DMS53 (cell line): ENCODE measurements at places on chromosomes 13 and 19.

GRCh38 chr19:31913103-31913661, 432.2 kb upstream of the ZNF507 start:
- no peak for DNase-seq

- peak; percentile 26 for DNase-seq
Observed at GRCh38 chr19:4130744-4131438, 7.0 kb upstream of the MAP2K2 start.

- DNase-seq, result no peak
Observed at GRCh38 chr13:102702965-102703725, 8.3 kb upstream of the METTL21C start.

GRCh38 chr19:623974-624373, 9.4 kb downstream of the POLRMT start:
- DNase-seq, result no peak

GRCh38 chr13:67063036-67063435, 167.1 kb downstream of the PCDH9 start:
- DNase-seq, result no peak

DNA sequence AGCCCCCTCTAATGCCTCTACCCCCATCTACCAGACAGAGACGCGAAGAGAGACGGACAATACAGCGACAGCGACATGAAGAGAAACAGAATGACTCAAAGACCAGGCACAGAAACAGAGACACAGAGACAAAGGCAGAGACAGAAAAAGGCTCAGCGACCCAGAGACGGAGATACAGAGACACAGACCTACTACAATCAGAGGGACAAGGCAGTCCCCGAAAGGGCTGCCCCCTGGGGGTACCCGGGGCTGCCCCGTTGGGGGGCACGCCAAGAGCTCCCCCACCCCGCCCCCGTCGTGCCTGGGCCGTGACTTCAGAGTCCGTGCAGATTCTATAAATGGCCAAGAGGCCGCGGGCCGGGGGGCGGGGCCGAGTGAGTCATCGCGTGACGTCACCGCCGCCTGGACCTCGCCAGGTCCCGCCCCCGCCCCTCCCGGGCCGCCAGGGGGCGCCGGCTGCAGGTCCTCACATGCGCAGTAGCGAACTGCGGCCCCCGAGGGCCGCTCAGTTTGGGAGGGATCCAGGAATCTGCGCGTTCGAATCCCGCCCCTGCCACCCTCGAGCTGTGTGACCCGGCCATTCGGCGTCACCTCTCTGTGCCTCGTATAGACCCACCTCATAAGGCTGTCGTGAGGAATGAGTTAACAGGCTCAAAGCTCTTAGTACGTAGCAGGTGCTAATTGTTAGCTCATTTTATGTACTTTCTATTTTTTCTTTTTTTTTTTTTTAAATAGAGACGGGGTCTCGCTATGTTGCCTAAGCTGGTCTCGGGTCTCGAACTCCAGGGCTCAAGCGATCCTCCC, 2.7 kb upstream of the CNN1 start:
- peak; percentile 92 for DNase-seq

- no peak for DNase-seq
Observed at GRCh38 chr13:101955764-101956163, 446.1 kb downstream of the FGF14 start.

GRCh38 chr13:99435116-99435515, 66.2 kb upstream of the TM9SF2 start:
- DNase-seq, result no peak

DNA sequence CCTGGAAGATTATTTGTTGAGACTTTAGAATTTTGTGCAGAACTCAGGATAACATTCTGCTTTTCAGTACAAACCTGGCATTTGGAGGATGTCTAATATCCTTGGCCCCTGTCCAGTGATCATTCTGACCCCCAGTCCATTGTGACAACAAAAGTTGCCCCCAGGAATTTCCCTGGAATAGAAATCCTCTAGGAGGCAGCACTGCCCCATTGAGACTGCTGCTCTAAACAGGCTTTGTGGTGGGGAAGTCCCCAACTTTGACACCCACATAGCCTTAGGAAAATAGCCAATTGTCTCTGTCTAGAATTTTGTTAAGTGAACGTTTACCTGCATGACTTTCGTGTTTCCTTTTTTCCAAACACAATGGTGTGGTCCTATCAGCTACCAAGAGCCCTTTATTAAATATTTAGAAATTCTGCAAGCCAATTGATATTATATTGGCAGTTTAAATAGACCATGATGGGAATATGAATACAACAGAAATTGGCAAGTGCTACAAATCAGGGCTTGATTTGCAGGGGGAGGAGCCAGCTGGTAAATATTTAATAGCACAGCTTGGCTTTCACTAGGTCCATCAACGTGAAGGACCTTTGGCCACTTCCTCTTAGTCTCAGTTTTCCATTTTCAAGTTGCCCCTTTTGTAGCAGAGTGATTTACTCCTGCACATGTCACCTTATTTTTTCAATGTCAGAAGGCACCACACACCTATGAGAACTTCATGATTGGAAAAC, 451.7 kb downstream of the EFNB2 start:
- peak; percentile 52 for DNase-seq

- DNase-seq, result peak; percentile 0
Observed at GRCh38 chr13:85896516-85897450, 97.6 kb upstream of the SLITRK6 start.

DNA sequence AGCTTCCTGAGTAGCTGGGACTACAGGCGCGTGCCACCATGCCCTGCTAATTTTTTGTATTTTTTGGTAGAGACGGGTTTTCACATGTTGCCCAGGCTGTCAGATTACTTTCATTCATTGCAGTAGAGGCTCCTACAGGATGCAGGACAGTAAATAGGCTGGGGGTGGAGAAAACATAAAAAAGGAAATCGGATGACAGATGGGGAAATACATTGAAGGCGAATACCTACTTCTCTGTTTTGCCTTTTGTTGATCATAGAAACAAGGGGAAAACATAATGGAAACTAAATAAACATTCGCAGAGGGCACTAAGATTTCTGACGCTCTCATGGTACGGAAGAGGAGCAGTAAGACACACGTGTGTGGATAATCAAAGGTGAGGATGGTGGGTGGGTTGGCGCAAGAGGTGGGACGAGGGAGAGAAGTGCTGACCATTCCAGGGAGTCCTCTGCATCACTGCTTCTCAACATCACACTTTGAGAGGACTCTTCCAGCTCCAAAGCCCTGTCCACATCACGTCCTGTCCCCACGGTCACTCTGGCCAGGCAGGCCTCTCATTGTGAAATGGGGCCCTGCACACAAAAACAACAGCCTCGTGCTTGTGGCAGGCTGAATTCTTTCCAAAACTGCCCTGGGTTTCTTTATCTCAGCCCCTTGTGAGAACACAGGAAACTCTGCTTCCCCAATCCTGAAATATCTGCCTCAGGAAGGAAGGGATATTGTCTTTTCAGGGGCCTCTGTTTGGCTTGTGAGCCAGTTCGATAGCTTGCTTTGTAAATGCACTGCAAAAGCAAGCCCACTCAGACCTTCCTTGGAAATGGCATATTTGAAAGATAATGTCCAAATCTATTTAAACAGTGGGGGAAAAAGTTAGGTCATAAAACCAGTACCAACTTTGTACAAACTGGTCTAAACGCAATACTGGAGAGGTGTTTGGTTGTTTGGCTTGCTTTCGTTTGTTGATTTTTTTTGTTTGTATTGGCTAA, 188.5 kb downstream of the FOXO1 start:
- DNase-seq, result no peak

DNA sequence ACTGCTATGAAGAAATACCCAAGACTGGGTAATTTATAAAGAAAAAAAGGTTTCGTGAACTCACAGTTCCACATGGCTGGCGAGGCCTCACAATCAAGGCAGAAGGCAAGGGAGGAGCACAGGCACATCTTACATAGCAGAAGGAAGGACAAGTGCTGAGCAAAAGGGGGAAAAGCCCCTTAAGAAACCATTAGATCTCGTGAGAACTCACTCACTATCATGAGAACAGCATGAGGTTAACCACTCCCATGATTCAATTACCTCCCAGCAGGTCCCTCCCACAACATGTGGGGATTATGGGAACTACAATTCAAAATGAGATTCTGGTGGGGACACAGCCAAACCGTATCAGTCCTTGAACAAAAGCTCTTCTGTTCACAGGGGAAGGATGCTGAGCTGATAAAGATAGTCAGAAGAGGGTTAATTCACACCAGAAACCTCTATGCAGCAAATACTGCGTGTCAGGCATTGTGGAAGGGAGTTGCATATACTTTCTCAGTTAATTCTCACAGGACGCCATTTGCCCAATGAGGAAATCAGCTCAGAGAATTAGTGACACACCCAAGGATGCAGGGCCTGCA, 246.2 kb downstream of the FOXO1 start:
- DNase-seq, result no peak

GRCh38 chr13:103277959-103278694, 211.9 kb upstream of the SLC10A2 start:
- no peak for DNase-seq

DNA sequence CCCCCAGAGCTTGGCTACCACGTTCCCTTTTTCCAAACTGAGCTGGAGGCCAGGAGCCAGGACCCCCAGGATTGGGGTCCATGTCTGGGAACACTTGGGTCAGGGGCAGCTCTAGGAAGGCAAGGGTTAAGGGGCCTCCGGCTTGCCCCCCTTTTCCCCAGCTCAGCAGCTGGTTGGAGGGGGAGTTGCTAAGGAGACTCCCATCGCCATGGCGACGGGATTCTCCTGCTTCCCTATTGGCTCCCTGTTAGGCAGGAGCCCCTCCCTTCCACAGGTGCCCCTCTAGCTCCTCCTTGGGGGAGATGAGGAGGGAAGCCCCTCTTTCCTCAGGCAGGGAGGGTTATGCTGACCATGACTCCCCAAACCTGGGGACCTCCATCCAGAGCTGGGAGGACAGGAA, 33.9 kb downstream of the PDE4A start:
- peak; percentile 28 for DNase-seq

- DNase-seq, result peak; percentile 99
Observed at GRCh38 chr13:51764184-51765141, 39.5 kb downstream of the DHRS12 start.

GRCh38 chr19:16581145-16581970, 9.1 kb upstream of the SLC35E1 start:
- DNase-seq, result no peak

- peak; percentile 42 for DNase-seq
Observed at GRCh38 chr19:3748965-3749364, 12.5 kb downstream of the APBA3 start.

- no peak for DNase-seq
Observed at GRCh38 chr13:111449041-111449440, 128.6 kb downstream of the TEX29 start.

DNA sequence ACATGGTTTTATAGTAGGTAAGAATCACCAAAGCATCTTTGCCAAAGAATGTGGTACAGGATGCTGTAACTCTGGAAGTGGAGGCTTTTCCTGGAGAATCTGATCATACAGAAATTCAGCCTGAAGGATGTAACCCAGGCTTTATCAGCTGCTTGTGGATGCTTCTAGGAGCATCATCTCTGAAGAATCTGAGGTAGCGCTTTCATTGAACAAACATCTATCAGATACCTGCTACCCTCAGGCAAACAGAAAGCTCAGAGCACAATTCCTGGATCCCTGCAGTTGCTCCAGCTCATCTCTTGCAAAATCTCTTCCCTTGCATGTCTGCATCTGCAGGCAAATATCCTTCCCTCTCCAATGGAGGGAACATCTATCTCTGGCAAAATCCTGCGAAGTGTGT, 9.3 kb downstream of the FAM124A start:
- no peak for DNase-seq

DNA sequence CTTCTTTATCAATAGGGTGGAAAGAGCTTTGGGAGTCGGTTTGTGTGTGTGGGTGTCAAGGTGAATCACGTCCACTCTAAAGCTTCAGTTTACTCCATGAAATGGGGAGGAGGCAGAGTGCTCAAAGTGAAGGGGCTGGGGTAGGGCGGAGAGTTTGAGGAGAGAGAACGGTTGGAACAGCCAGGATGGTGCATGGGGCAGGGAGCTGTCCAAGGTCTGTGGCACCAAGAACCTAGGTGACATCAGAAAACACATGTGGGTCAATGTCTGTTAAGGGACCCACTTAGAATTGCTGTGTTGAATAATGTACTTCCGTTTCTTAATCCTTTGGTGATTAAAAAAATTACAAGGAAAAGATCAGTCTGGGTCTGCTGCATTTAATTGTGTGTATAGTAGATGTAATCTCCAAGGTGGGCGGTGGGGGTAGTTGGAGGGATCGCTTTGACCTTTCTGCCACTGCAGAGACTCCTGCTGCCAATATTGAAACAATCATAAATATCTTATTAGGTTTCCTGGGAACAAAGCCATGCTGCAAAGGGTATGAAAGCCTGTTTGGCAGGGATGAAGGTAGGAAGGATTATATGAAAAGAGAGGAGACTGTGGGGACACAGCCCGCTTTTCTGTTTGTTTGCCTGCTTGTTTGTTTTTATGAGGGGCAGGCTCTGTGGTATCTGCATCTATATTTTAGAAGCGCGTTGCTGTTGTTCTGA, 122.3 kb downstream of the ATP8A2 start:
- no peak for DNase-seq

DNA sequence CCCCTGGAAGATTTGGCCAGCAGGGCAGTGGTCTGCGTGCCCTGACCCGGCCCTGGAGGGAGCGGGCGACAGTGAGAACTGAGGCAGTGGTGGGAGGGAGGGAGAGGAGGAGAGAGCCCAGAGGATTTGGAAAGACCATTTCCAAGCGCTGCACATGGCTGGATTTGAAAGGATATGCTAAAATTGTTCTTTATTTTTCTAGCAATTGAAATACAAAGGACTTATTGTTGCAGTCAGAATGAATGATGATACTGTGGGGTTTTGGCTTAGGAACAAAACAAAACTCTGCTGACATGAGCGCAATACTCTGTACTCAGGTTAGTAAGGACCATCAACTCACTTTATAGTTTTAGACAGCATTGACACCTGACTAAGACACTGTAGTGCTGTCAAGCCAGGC, 69.5 kb downstream of the TNFRSF19 start:
- no peak for DNase-seq

GRCh38 chr13:48012668-48013067, 11.6 kb upstream of the SUCLA2 start:
- DNase-seq, result no peak

DNA sequence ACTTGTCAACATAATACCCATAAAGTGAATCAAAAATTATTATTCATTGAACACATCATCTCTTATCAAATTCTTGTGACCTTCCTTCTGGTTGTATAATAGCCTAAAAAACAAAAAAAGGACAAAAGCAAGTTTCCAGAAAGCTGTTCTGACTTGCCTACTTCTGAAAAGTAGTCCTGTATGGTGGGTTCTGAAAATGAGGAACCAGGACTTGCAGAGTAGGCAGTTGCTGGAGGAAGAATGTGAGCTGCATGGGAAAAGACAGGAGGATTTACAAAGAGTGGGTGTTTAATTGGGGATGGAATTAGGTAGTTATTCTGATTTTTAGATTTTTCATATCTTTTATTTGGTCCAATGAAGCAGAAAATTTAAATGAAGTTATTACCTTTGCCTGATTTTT, 56.7 kb downstream of the RCBTB2 start:
- DNase-seq, result no peak

GRCh38 chr13:57996717-57997116, 365.2 kb downstream of the PCDH17 start:
- DNase-seq, result no peak
